ENCODE measurements at places on chromosomes 7 and 10.

DNA sequence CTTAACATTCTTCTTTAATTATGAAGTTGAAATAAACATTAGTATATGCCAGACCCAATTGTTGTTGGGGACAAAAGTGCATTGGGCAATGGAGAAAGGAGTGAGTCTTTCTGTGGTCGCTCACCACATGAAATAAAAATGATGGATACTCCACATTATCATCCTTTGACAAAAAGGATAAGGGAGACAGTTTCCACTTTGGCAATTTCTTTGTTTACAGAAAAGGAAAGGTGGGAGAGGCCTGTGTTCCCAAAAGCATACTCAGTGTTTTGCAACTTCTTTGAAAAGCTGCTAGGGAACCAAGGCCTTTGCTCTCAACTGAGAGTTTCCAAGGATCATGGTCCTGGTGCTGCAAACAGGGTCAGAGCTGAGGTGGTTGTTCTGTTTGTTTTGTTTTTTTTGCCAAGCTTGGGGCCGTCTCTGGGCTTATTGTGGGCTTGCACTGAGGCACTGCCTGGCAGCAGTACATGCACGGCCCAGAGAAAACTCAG lies 341.9 kb downstream of the TNS3 start:
- DNase-seq = no peak

DNA sequence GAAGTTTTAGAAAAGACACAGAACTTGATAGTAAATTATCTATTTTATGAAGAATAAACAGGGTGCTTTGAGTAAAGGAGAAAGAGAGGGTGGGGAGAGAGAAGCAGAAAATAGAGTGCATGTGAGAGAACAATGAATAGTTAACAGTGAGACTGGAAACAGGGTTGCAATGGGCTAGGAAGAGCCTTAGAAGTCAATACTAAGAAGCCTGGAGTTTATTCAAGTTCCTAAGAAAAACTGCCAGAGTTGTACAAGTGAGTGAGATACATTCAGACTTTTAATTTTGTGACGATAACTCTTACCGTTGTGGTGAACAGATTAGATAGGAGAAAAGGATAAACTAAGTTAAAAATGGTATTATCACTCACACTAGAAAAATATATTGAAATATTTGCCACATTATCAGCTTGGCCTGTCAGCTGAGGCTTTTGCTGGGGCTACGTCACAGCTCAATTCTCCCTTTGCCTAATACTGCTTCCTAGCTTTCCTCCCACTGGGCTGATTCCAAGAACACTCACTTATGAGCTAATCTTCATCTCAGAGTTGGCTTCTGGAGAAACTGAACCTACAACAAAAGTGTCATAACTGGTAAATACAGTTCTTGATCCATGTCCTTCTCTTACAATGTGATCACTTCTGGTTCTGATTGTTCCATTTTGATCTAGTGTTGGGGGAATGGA lies 92.7 kb downstream of the SEMA3D start:
- DNase-seq = no peak

DNA sequence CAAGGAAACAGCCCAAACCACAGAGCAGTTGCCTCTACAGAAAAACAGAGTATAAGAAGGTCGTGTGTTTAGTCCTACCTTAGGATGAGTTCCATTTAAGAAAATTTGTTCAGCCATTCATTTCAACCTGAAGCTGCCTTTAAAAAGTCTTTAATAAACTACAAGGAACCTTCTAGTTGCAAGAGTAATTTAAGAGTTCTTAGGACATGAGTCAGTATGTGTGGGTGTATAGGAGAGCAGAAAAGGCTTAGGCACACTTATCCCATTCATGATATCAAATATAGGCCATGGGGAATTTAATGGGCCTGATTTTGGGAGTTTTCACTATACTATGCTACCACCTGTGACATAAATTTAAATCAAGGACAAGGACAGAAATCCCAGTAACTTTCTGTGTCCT lies 496.8 kb downstream of the TFEC start:
- DNase-seq = no peak

DNA sequence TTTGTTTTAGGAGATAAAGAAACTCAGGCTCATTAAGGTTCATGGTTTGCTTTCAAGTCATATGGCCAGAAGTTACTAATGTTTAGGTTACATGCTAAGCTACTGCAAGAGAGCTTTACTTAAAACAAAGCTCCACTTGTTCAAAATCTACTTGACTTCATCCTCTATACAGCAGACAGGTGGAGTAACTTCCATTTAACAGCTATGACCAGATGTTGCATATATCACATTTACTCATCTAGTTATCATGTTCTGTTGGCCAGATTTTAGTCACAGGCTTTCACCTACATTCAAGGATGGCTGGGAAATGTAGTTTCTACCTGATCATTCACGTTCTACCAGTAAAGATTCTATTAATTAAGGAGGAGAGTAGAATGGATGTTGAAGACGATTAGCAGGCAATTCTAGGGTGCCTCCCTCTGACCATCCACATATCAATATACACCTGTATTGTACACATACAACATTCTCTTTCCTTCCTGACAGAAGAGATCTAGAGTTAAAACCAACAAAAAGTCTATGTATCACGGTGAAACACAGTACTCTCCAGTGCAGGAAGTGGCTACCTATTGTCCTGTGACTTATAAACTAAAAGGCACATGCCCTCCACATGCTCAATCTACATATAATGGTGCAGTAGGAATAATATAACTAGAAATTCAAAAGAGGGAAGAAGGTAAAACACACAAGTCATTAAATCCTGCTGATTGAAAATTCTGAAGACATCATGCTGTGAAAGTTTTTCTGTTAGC lies 488.0 kb downstream of the MDFIC start:
- no peak for DNase-seq

- no peak for DNase-seq
Observed at GRCh38 chr10:108905821-108906220, 1017.5 kb downstream of the XPNPEP1 start.

- no peak for DNase-seq
Observed at GRCh38 chr10:69703766-69704630, 74.0 kb downstream of the FAM241B start.

- DNase-seq = no peak
Observed at GRCh38 chr10:27192284-27192683, 37.1 kb downstream of the MASTL start.

GRCh38 chr10:46323176-46323575 lies 36.4 kb downstream of the ANTXRL start:
- no peak for DNase-seq

DNA sequence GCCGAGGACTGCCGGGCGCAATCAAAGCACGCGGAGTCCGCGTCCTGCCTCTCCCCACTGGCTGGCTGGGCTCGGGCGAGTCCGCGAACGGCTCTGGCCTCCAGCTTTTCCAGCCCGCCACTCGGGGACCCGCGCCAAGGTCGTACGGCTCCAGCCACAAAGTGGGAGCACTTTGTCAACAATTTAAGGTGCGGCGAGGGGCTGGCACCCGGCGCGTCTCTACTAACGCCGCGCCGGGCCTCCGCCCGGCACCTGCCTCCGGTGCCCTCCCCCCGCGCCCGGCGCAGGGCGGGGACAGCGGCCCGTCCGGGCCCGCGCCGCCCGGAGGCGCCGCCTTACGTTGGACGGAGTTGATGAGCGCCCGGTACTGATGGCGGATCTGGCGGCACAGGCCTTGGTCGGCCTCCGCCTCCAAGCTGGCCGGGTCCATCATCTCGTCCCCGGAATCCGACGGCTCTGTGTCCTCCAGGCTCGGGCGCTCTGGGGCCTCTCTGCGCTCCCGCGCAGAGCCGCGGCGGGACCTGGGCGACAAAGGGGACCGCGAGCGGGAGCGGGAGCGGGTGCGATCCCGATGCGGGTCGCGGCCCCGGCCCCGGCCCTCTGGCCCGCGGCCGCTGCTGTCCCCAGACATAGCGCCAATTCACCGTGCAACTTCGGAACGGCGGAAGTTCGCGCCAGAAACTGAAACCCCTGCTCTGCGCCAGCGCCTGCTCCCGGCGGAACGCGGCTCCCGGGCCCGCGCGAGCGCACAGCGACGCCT lies at the start of gene NSMCE4A:
NSMCE4A (minus strand) TSS at position 683 of the 760 bp plus-strand sequence; CDS start at position 631, 52 bp downstream.
- DNase-seq = peak; percentile 58

GRCh38 chr7:959271-959670 lies 4.8 kb upstream of the ADAP1 start:
- DNase-seq = no peak

GRCh38 chr7:71343039-71343438 lies 211.1 kb downstream of the GALNT17 start:
- no peak for DNase-seq

DNA sequence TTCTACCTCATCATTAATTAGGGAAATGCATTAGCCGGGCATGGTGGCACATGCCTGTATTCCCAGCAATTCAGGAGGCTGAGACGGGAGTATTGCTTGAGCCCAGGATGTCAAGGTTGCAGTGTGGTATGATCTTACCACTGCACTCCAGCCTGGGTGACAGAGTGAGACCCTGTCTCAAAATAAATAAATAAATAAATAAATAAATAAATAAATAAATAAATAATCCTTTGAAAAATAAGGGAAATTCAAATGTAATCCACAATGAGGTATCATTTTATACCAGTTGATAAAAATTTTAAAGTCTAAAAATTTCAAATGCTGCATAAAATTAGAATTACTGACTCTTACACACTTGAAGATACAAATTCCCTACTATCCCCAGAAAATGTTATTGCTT lies 334.3 kb downstream of the ADK start:
- DNase-seq = no peak

DNA sequence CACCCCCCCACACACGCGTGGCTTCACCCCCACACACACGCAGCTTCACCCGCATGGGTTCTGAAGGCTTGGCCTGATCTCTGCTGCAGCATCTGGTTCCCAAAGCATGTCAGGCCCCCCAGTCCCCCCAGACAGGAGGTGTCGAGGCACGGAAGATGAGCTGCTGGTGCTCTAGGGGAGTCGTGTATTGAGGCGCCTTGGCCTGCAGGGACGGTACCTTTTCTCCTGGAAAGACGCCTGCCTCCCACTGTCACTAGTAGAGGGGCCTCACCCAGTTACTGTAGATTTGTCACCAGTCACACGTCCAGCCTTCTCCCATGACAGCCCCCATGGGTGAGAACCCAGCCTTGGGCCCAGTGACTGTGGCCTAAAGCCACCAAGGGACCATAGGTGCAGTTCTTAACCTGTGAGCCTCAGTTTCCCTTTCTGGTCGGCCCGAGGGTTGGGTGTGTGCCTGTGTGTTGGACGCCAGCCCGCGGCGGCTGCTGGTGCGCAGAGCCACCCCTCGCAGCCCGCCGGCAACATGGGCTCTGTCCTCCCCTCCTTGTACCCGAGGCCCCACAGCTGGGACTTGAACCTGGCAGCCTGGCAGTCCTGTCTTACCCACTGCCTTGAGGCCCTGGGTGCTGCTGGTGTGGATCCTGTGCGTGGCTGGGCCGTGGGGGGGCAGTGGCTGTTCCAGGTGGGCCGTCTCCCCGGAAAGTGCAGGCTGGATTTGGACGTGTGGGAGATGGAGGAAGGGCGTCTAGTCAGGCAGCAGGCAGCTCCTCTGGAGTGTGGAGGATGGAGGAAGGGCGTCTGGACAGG lies 81.7 kb downstream of the NKX6-2 start:
- DNase-seq = no peak

DNA sequence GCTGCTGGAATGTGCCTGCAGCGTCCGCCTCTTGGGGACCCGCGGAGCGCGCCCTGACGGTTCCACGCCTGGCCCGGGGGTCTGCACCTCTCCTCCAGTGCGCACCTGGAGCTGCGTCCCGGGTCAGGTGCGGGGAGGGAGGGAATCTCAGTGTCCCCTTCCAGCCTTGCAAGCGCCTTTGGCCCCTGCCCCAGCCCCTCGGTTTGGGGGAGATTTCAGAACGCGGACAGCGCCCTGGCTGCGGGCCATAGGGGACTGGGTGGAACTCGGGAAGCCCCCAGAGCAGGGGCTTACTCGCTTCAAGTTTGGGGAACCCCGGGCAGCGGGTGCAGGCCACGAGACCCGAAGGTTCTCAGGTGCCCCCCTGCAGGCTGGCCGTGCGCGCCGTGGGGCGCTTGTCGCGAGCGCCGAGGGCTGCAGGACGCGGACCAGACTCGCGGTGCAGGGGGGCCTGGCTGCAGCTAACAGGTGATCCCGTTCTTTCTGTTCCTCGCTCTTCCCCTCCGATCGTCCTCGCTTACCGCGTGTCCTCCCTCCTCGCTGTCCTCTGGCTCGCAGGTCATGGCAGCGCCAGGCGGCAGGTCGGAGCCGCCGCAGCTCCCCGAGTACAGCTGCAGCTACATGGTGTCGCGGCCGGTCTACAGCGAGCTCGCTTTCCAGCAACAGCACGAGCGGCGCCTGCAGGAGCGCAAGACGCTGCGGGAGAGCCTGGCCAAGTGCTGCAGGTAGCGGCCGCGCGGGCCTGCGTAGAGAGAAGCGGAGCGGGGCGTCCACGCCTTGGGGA lies 645 bp downstream of the SLC26A4 start:
- DNase-seq = peak; percentile 57

DNA sequence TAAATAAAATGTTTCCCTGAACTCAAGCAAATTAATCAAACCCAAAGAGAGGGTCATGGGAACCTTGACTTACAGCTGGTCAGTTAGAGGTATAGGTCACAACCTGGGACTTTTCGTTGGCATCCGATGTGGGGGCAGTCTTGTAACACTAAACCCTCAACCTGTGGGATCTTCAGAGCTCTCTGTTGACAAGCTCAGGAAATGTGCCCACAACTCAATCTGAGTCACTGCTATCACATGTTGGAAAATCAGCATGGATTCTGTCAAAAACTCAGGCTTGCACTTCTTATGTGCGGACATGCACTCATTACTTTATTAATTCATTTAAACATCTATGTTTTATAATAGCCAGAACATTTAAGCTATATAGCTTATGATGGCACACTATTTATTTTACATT lies 424.6 kb upstream of the SORCS1 start:
- DNase-seq = no peak

DNA sequence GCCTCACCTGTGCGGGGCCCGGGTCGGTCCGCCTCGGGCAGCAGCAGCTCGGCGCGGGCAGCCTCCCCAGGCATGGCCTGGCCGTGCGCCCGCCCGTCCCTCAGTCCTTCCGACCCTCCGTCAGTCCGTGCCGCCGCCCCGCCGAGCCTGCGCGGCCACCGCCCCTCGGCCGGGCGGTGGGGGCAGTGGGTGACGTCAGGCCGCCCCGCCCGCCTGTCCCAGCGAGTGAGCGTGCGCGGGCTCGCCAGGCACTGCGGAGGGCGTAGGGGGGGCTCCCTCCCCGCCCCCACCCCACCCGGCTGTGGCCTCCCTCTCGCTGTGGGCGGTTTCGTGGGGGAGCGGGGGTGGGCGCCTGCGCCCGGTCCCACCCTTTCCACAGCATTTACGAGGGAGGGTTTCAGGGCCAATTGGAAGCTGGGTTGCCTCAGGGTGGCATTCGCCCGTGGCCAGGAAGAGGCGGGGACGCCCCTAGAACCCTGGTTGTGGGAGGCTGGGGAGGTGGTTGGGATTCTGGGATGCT lies at the start of gene NACAD:
NACAD (minus strand) TSS at position 149 of the 520 bp plus-strand sequence; CDS start at position 74, 75 bp downstream.
- DNase-seq = no peak

- no peak for DNase-seq
Observed at GRCh38 chr10:63628526-63629362, 107.5 kb downstream of the REEP3 start.

DNA sequence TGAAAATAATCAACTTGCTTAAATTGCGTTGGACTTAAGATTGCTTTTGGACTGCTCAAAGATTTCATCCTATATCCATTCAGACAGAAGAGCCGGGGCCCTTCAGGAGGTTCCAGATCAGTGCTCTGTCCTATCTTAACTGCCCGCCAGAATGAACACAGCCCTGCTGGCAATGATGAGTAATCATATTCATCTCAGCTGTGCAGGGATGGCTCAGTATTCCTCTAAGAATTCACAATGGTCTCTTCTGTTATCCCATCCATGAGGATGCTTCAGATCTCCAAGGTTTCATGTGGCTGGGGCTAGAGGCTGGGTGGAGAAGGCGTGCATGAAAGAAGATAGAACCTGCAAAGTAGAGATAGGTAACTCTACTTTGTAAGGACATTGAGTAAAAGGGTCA lies 80.0 kb upstream of the NPVF start:
- DNase-seq = no peak

GRCh38 chr10:24701447-24701846 lies 22.2 kb downstream of the ARHGAP21 start:
- no peak for DNase-seq

All from NT2/D1 (cell line).